ENCODE measurements at places on chromosomes 4 and X. TPM values are rescaled to one million over a fixed set of nuclear protein-coding genes. Genes with fewer than 3 reads are reported as not detected.

Gene ETDA
- polyA plus RNA-seq, result not detected

Gene PLAC8
- 236 TPM for polyA plus RNA-seq

Gene SMIM10
- polyA plus RNA-seq, result not detected

Gene TFE3
- polyA plus RNA-seq, result 3.4 TPM

Gene NHSL2
- 5.9 TPM for polyA plus RNA-seq

Gene NRK
- not detected for polyA plus RNA-seq

Gene CT55
- not detected for polyA plus RNA-seq

Gene SPIN2A
- polyA plus RNA-seq, result 0.10 TPM

Gene GRIA3
- polyA plus RNA-seq, result not detected

Gene CRLF2
- 1.4 TPM for polyA plus RNA-seq

Gene USP17L25
- not detected for polyA plus RNA-seq

Gene AMTN
- not detected for polyA plus RNA-seq

Gene USP17L11
- not detected for polyA plus RNA-seq

Gene SFRP2
- polyA plus RNA-seq, result not detected

Gene EDA
- polyA plus RNA-seq, result not detected
